Stimulated activated CD4-positive, alpha-beta T cell treated with anti-CD3 and anti-CD28 coated beads, Interleukin-1b, Interleukin-23, amount 100 ng/mL, for 48 hours (primary cell): ENCODE measurements at places on chromosomes 4 and X.

GRCh38 chrX:154540897-154541535 lies 5.6 kb downstream of the G6PD start:
- DNase-seq: no peak

DNA sequence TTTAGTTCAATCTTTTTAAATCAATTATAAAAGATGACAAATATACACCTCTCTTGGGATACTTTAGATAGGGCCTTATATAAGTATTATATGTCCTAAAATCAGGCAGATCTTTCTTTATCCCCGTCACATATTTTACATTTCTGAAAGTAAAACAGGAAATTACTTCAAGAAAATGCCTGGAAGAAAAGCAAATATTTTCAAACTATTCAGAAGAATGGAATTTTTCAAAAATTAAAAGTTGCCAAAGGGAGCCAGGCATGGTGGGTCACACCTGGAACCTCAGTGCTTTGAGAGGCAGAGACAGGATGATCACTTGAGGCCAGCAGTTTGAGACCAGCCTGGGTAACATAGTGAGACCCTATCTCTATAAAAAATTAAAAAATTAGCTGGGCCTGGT lies 34.4 kb downstream of the MGARP start:
- no peak for DNase-seq

GRCh38 chrX:133685822-133686221 lies 270.5 kb upstream of the GPC4 start:
- DNase-seq: no peak

GRCh38 chrX:109890910-109891502 lies 111.9 kb upstream of the TMEM164 start:
- DNase-seq: peak; percentile 31

GRCh38 chrX:8737883-8738282 lies 5.9 kb upstream of the ANOS1 start:
- no peak for DNase-seq

DNA sequence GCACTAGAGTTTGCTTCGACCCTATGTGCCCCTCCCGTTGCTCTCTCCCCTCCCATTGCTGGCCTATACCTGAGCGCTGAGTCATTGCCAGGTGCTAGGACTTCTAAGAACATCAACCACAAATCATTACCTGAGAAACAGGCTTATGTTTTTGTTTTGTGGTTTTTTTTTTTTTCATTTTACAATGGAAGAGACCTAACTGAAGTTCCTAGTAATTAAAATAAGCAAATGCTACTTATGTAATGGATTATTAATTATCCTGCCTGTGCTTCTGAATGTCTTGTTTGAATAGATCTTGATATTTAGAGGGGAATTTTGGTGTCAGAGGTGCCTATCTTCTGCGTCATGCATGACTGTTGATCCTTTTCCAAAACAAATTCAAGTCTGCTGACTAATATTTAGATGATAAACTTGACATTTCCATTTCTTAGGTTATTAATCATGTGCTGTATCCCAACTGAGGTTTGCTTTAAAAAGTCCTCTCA lies 275.4 kb upstream of the CPEB2 start:
- DNase-seq: no peak

DNA sequence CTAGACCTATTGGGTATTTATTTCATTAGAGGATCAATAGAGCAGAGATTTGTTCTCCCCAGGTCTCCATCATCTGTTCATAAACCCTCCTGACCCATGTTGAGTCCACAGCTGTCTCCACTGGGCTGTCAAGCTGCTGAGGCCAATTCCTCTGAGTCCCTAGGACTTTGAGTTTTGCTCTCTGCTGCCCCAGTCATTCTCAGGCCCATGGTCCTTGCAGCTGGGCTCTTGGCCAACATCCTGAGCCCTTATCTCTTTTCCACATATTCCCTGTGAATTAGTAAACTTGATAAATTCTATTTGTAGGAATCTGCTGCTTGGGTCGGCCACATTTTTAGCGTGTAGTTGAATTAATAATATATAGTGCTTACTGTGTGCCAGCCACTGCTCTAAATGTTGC lies 41.9 kb downstream of the FHL1 start:
- DNase-seq: no peak

DNA sequence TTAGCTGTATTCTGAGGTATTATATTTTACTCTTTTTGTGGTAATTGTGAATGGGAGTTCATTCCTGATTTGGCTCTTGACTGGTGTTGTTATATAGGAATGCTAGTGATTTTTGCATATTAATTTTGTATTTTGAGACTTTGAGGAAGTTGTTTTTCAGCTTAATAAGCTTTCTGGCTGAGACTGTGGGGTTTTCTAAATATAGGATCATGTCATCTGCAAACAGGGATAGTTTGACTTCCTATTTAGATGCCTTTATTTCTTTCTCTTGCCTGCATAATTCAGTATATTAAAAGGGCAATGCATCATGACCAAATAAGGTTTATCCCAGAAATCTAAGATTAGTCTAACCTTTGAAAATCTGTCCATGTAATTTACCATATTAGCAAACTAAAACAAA lies 44.7 kb upstream of the EPGN start:
- DNase-seq: no peak

DNA sequence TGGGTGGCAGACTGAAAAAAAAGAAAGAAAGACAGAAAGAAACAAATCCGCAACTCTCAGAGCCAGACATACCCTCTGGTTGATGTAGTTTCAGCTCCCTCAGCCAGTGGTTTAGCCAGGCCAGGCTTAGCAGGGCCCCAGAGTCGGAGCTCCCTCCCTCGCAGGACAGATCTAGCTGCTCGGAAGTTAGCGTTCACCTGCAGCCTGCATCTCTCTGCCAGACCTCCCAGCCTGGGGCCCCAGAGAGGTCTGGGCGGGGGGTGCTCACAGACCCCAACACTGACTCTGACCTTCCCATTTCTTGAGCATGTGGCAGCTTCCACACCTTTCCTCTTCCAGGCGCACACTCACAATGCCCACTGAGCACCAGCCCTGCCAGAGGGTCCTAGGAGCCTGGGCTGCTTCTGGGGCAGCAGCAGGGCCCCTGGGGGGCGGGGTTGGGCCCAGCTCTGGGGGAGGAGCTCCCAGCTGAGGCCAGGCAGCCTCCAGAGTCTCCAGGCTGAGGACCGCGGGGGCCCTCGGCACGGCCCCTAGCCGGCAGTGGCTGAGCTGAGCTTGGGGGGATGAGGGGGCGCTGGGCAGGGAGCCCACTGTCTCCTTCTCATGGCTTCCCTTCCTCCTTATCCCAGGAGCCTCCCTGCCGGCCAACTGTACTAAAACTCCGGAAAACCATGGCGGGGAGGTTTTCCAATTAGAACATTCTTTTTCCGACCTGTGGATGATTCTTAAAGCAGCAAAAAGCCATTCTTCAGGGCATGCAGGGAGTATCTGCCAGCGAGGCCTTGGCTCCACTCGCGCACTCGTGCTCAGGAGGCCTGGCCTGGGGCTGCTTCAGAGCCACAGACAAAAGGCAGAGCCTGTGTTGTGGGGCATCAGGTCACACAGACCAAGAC lies 4.6 kb upstream of the ZNF185 start:
- no peak for DNase-seq

DNA sequence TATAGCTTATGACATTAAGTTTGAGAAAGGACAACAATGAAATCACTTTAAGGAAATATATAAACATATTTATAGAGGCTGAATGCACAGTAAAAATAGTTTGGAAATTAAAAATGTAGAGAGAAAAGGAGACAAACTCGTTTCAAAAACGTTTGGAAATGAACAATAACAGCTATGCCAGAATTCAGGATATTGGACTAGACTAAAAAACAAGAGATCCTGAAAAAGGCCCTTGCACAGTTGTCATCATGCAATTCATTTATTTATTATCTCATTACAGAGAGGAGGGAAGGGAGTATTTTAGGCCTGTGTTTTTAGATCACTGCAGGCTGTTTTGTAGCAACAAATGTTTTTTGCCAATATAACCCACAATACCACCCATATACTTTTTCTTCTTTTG lies 527.2 kb downstream of the ADGRL3 start:
- no peak for DNase-seq

DNA sequence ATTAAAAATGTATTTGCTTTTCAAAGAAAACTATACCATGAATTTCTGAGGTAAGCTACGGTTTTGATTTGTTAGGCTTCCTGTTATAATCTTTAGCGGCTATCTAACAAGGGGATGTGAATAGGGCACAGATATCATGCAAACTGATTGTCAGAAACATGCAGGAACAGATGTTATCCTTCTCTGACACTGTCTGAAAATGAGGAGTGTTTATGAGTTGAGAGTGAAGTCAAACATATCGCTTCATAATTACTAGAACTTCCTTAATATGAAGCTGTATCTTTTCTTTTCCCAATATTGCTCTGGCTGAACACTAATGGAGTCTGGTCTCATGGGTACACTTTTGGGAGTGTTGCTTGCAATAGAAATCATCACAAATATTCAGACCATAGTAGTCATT lies 16.3 kb upstream of the SULT1B1 start:
- DNase-seq: no peak
